Stimulated activated CD8-positive, alpha-beta memory T cell treated with anti-CD3 and anti-CD28 coated beads, Interleukin-7, amount 100 ng/mL, for 1 hour (primary cell): ENCODE measurements at places on chromosomes 13 and 19.
A peak's percentile ranks its signal among the peaks of the same experiment; 100 is the strongest.

GRCh38 chr13:58855283-58855682, 1223.7 kb downstream of the PCDH17 start:
- no peak for DNase-seq

DNA sequence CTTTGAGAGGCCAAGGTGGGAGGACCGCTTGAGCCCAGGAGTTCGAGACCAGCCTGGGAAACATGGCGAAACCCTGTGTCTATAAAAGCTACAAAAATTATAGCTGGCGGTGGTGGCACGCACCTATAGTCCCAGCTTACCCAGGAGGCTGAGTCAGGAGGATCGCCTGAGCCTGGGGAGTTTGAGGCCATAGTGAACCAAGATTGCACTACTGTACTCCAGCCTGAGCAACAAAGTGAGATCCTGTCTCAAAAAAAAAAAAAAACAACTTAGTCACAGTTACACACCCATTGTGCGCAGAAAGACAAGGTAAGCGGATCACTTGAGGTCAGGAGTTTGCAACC, 728 bp upstream of the DENND1C start:
- DNase-seq, result no peak

DNA sequence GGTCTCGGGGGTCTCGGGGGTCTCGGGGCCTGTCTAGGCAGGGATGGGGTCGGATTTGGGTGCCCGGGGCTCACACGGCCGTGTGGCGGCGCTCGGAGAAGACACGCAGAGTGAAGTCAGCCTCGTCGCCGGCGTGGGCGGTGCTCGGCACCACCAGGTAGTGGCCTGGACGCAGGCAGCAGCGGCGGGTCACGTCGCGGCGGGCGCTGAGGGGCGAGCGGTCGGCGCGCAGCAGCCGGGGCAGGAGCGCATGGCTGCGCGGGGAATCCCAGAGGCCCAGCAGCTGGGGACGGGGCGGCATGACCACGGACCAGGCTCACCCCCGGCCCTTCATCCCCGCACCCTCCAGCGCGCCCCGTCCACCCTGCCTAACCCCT, 8.2 kb downstream of the CAPN12 start:
- peak; percentile 27 for DNase-seq

- no peak for DNase-seq
Measured at GRCh38 chr19:43572171-43572588, 3.1 kb downstream of the XRCC1 start.

GRCh38 chr13:103852036-103852435, 785.8 kb upstream of the SLC10A2 start:
- no peak for DNase-seq

GRCh38 chr13:44403461-44404056, 29.9 kb downstream of the SERP2 start:
- DNase-seq, result no peak

- DNase-seq, result no peak
Measured at GRCh38 chr13:67299751-67300150, 69.6 kb upstream of the PCDH9 start.
